ENCODE measurements at places on chromosomes 3 and 15.

GRCh38 chr3:69020424-69020823, 6.9 kb upstream of the EOGT start:
- DNase-seq: no peak

DNA sequence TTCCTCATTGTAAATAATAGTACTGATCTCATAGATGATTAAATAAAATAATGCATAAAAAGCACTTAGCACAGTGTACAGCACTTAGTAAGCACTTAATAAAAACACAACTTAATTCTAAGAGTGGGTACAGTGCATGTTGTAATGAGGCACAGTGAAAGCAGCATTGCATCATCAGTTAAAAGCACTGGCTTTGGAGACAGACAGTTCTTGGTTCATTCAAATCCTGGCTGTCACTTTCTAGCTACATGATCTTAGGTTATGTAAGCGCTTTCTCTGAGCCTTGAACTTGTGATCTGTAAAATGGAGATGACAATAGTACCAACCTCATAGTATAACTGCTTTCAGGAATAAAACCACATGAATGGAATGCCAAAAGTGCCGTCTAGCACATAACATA, 151.5 kb downstream of the DPH6 start:
- DNase-seq: no peak

GRCh38 chr15:75578173-75578947, 755 bp downstream of the PTPN9 start:
- peak; percentile 28 for DNase-seq

- DNase-seq: no peak
These were observed 1497.6 kb downstream of the OTOL1 start for GRCh38 chr3:162994165-162994564.

DNA sequence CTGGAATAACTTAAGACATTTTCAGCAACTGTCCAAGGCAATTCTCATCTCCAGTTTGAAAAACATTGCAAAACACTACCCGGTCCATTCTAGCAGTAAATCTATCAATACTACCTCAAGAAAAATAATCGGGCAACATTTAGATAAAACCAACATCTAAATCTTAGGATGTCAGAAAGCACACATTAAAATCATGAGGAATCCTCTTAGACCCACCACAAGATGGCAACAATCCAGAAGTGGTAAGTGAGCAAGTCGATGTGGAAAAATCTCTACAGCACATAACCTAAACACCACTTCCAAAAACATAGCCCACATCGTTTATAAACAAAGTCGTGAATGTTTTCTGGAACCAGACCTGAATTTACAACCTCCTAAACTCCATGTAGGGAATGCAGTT, 5.7 kb downstream of the PLCH1 start:
- no peak for DNase-seq

DNA sequence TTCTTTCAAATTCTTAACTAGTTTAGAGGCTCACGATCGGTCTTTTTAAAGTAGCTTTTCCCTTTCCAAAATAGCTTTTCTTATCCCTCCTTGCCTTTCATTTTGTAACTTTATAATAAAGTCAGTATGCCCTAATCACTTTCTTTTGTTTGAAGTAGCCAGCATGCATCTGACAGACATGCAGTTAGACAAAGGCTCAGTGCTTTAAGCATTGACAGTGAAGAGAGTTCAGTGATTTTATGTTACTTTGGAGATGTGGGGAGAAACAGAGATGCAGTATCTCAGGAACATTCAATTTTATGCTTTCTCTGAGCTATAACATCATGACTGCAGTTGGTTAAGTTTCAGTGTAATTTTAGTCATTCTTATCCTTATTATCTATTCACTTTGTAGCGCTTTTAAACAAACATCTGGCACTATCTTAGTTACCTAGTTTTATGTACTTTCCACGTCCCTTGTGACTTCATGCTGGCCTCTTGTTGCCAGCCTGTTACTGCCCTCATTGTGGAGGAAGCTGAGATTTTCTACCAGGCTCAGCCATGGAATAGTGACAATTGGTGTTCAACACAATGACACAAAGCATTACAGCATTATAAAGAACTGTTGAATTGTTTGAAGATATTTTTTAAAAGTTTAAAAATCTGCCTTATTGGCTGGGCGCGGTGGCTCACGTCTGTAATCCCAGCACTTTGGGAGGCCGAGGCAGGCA, 90.3 kb downstream of the AKAP13 start:
- no peak for DNase-seq

- no peak for DNase-seq
These were observed 26.7 kb downstream of the SLC2A2 start for GRCh38 chr3:170999737-171000242.

- DNase-seq: no peak
These were observed 1159.6 kb downstream of the TBL1XR1 start for GRCh38 chr3:176037636-176038035.

GRCh38 chr15:65839354-65839901, 29.9 kb upstream of the RAB11A start:
- DNase-seq: no peak

GRCh38 chr3:9012521-9012920, 49.2 kb upstream of the RAD18 start:
- DNase-seq: no peak

- peak; percentile 19 for DNase-seq
These were observed 27.8 kb upstream of the ITPKA start for GRCh38 chr15:41465822-41466421.

- DNase-seq: no peak
These were observed 3.1 kb downstream of the MYO1E start for GRCh38 chr15:59369597-59369996.

DNA sequence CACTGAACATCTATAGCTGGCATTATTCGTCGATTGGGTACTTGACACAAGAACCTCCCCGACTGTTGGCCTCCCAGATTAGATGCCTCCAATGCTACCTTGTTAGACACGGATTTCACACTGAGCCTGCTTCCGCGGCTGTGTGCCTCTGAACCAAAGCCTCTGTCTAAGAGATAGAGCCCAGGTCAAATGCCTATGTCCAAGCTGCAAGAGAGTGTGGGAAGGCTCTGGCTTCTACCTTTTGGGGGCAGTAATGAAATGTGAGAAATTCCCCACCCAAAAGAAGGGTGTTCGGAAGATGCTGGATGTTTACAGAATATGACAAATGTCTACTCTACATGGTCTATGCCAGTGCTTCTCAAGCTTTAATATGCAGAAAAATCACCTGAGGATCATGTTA, 2.0 kb upstream of the RPUSD2 start:
- DNase-seq: no peak

DNA sequence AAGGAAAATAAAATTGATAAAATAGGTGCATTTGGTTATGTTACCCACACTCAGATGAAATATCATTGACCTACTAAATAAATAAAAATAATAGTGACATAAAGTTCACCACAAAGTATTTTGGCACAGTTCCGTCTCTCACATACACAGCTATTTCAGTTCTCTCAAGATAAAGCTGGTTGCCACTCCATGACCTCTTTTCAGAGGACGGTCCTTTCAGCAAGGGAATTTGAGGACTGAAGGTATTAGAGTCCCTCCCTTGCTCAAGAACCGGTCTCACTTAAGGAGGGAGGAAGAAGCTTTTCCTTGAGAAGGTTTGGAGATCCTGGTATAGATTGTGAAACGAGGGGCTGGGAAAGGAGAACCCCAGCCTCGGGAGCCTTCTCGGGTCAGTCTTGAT, 285.5 kb upstream of the CFAP20DC start:
- DNase-seq: no peak

GRCh38 chr15:63065262-63066221, 23.0 kb downstream of the TPM1 start:
- DNase-seq: no peak

DNA sequence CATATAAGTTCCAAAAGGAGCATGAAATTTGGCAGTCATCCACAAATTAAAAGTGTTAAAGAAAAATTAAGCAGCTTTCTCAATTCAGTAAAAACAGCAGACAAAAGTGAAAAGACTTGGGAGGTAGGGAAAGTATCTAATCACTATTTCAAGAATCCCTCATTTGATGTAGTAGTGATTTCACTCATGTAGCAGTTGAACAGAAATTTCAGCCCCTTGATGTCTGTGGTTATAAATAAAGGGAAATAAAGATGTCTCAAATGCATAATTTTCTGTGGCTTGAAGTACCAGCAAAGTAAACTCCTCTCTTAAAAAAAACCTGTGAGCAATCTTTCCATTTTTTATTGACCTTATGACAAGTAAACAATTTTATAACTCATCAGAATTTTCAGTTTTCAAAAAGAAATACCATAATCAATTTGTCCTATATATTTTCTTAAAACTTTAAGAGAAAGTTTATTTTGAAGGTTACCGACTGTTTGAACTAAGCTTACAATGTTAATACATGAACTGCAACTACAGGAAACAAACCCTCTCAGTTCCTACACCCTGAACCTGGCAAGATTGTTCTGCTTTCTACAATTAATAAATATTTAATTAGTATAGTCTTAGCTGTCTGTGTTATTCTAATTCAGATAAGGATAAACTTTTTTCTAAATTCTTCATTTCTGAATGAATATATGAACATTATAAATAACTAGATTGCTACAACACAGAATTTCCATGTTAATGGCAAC, 94.2 kb downstream of the CBLB start:
- DNase-seq: no peak

- no peak for DNase-seq
These were observed 9.2 kb downstream of the CTXND1 start for GRCh38 chr15:80242802-80243201.

GRCh38 chr3:127886956-127887231, 28.1 kb upstream of the KBTBD12 start:
- no peak for DNase-seq

GRCh38 chr15:65923264-65923663, 54.0 kb downstream of the RAB11A start:
- no peak for DNase-seq

DNA sequence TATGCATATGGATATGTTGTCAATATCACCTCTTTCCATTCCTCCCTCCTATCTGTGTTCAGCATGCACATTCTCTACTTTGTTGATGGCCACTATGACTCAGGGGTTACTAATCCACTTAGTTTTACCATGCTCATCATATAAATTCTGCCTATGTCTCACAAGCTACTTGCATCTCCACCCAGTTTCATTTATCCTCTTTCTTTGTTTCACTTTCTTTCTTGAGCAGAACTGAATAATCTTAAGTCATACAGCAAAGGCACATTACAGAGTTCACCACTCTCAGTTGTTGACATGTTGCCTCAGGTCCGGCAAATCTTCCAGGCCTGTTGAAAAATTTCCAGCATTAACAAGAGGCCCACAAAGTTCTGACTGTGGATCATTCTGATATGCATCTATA, 71.5 kb downstream of the SSR3 start:
- DNase-seq: no peak

DNA sequence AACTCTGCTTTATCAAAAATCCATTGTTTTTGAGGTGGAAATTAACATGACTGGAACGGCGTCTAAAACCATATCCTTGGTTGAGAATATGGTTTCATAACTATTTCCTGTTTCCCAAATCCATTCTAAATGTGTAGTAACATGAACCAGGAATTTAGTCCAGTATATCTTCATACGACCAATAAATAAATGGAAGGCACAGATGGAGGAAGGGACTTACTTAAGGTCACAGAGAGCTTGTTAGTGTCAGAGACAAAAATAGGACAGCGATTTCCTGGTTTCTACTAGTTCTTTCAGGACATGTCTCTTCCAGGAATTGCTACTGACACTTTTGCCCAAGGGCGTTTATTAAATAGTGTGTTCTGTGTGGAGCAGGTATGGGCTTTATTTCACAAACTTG, 41.2 kb downstream of the HES1 start:
- no peak for DNase-seq

GRCh38 chr3:151395806-151396205, 11.3 kb upstream of the P2RY12 start:
- DNase-seq: no peak

- DNase-seq: no peak
These were observed 69.8 kb upstream of the ROBO2 start for GRCh38 chr3:76969996-76970615.

DNA sequence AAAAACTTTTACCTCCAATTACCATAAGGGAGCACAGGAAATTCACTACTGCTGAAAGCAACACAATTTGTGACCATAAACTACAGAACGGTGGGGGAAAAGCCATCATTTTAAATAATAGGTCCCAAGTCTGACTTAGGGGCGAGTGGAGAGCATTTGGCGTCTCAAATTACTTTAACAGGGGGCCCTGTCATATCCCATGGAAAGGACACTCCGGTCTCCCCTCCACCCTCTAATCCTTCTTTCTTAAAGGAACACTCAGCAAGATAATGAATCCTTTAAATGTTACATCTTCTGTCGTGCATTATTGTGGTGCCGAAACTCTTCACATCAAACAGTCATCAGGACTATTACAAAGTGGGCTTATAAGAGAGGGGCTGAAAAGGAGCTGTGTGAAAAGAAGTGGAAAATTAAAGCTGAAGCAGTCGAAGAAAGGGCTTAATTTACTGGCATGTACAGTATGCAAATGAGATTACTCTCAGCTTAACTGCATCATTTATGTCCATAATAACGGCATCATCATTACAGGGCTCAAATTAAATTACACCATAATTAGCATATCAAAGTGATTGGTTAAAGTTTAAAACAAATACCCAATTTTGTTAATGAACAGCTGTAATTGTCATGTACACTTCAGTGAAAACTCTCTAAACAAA, 342.2 kb downstream of the FOXP1 start:
- DNase-seq: no peak

DNA sequence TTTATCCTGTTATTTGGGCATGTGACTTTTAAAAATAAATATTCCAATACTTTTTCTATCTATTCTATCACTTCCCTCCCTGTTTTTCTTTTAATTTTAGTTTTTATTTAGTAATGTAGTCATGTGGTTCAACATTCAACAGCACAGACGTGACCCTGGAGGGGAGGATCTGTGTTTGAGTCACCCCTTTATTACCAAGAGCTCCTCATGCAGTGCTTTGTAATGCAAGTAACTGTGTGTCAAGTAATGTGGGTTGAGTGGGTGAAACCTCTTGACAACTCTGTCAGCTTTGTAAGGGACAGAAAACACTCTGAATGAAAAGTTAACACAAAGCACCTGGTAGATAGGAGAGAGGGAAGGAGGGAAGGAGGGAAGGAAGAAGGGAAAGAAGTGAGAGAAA, 89.7 kb upstream of the FGF12 start:
- no peak for DNase-seq

GRCh38 chr15:65355173-65355987, 22.4 kb downstream of the IGDCC3 start:
- DNase-seq: no peak
